ENCODE measurements at places on chromosomes 11 and 22. TPM values are rescaled to one million over a fixed set of nuclear protein-coding genes. Genes with fewer than 3 reads are reported as not detected.

SERPING1 gene
- total RNA-seq, result 701 TPM

MIOX gene
- not detected for total RNA-seq

PHLDA2 gene
- total RNA-seq, result 7.5 TPM

GRCh38 chr11:74532501-74533246 is 39.1 kb upstream of the LIPT2 start:
- DNase-seq, result no peak

GRCh38 chr11:67287355-67288197 is 1.5 kb upstream of the ANKRD13D start:
- DNase-seq, result no peak

- no peak for DNase-seq
These were observed 116.7 kb upstream of the TIMP3 start for GRCh38 chr22:32684822-32685187.
